ENCODE measurements at places on chromosomes 16 and 17.

GRCh38 chr16:23131436-23131835 lies 17.8 kb downstream of the USP31 start:
- DNase-seq, result no peak

- DNase-seq, result peak; percentile 31
Measured at GRCh38 chr16:11180489-11180888, 75.5 kb downstream of the SOCS1 start.

- DNase-seq, result no peak
Measured at GRCh38 chr16:81713295-81713772, 65.8 kb upstream of the PLCG2 start.

DNA sequence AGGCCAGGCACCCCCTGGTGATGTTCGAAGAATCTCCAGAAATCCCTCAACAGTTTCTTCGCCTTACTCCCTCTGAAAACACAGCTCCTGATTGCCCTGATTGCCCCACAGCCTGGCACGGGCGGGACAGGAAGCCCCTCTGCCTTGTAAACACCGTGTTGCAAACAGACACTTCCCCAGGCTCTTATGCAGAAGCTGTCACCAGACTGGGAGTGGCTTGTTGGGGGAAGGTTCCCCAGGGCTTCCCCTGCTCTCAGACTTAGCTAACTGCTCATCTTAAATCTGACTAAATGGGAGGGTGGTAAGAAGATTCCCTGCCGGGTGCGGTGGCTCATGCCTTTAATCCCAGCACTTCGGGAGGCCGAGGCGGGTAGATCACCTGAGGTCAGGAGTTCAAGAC lies 11.2 kb downstream of the PIK3R5 start:
- peak; percentile 91 for DNase-seq

- no peak for DNase-seq
Measured at GRCh38 chr16:67719778-67720144, 645 bp upstream of the GFOD2 start.

- no peak for DNase-seq
Measured at GRCh38 chr17:31289790-31290189, 7.2 kb downstream of the OMG start.

- DNase-seq, result no peak
Measured at GRCh38 chr17:72765368-72766153, 326.9 kb downstream of the SLC39A11 start.

- DNase-seq, result peak; percentile 74
Measured at GRCh38 chr17:80991645-80992076, at the start of gene CHMP6. TSS of gene CHMP6 (plus strand) at chr17:80991841. CDS start at chr17:80991919, 78 bp downstream.

DNA sequence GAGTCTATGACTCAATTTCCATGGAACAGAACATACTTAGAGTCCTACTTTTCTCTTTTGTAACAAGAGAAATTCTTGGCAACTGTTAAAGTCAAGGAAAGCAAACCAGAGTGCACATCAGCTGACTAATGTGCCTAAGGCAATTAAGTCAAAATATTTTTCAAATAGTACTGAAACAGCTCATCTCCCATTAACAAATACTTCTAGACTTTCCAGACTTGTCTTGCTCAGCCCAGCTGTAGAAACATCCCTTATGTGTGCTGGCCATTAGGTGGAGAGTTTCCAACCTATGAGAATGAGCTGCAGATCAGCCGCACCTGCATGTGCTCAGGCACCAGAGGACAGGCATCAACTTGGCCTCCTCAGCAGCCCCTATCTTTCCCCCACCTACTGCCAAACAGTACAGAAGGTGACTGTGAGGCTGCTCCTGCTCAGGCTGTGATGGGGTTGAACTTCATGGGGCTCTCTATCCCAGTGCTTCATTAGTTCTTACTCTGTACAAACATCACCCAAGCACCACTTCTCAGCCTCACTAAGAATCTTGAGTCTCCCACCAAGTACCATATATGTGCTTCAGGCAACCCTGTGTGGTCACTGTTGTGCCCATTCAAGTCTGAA lies 32.2 kb downstream of the TEX2 start:
- DNase-seq, result no peak

DNA sequence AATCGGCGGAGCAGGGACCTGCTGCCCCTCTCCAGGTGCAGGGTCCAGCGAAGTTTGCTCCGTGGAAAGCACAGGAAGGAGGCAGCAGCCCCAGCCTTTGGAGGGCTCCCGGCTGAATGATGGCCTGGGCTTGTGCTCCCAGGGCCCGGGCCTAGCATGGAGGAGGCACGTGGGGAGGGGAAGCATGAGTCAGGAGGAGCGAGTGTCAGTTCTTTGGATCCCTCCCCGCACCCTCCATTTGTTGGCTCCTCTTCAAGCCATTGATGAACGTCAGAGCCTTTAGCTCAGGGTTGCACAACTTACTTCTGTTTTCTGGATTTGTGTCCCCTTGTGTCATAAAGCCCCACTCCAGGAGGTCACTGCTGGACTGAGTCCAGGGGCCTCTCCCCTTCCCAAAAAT lies 25.8 kb downstream of the TTYH2 start:
- DNase-seq, result peak; percentile 65

- no peak for DNase-seq
Measured at GRCh38 chr17:79552824-79553223, 58.0 kb downstream of the RBFOX3 start.

DNA sequence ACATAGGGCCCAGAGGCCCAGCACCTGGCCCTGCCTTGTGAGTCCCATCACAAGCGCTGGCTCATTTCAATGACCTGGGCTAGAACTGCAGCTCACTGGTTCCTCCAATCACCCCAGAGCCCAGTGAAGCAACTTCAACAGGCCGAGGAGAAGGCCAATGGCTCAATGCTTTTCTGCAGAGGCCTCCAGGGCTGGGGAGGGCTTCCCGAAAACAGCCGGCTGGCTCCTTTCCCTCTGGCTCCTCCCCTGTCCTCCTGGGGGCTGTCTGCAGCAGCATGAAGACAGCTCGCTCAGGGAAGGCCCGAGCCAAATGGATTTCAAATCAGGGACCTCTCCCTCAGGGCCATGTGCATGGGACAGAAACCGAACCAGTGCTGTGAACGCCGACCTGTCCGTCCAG lies 121.6 kb downstream of the ZNF423 start:
- DNase-seq, result no peak

GRCh38 chr17:15124746-15125145 lies 140.4 kb downstream of the PMP22 start:
- no peak for DNase-seq

DNA sequence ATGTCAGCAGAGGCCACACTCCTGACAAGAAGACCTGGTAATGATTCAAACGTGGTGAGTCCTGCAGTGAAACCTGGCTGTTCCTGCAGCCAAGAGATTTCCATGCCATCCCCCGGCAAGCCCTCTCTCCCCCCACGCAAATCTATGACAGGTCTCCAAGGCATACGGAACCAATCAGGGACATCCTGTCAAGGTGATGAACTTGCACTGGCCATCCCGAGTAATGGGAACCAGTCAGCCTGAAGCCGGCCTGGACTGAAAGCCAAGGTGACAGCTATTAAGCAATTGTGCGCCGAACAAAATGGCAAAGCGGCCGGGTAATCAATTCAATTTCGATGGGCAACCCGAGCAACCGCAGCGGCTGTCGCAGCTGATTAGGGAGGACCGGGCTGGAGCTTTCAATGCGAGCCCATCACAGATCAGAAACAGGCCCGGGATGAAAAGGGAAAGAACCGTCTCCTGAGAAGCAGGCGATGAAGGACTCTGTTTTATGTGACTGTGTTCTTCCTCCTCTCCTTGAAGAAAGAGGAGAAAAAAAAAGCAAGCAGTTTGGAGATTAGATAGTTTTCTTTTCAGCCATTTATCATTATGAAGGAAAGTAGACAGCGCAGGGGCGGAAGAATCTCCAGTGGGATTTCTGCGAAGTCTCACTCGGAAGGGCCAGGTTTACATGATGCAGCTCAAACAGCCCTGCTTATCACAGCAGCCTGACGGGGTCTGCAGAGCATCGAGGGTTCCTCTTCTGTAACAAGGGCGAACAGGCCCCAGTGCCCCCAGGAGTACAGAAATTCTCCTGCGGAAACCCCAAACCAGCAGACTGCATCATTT lies 35.2 kb downstream of the TBX4 start:
- no peak for DNase-seq

DNA sequence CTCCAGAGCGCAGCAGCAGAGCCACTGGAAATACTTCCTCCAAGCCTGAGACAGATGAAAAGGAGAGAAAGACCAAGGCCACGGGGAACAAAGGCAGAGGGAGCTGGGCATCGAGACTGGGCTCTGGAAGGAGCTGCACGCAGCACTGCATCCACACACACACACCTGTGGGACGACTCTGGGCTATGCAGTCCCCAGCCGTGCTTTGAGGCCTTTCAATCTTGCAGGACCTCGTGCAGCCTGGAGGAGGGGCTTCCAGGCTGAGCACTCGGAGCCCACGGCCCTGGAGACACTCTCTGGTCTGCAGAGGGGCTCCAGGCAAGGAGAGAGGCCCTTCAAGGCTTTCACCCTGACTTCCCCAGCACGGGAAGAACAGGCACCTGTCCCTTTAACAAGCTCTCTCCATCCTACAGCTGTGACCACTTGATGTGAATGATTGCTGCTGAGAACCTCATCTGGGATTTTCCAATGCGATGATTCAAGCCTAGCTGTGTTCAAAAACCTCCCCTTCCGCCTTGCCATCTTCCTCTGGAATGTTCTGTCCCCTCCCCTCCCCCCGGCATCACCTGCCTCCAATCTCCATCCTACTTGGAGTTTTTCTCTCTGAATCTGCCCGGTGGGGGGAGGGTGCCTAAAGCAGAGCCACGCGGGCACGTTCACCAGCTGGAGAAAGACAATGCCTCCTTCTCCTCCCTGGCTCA lies 37.5 kb downstream of the RBFOX3 start:
- DNase-seq, result no peak

DNA sequence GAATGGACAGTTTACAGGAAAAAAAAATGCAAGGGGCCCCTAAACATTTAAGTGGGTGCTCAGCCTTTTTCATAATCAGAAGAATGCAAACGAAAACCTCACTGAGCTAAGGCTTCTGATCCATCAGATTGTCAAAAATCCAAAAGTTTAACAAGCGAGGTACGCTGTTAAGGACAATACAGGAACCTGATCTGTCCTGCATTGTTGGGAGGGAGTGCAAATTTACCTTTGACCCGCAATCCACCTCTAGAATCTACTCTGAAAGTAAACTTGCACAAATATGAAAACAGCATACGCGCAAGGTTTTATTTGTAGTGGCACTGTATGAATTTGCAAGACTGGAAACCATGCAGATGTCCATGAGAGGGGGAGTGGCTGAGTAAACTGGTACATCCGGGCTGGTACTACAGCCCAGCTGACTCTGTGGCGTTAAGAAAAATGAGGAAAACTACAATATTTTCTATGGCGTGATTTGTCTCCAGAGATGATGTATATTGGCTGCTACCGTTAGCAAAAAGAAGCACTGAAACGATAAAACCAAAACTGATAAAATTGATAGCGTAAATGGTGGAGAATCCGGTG lies 28.8 kb upstream of the ST6GALNAC1 start:
- no peak for DNase-seq

GRCh38 chr17:19342611-19343255 lies 19.8 kb downstream of the B9D1 start:
- DNase-seq, result no peak

GRCh38 chr16:10827691-10828341 lies 9.2 kb upstream of the TVP23A start:
- DNase-seq, result no peak

GRCh38 chr17:39867084-39867879 lies 720 bp upstream of the ZPBP2 start:
- DNase-seq, result peak; percentile 69

DNA sequence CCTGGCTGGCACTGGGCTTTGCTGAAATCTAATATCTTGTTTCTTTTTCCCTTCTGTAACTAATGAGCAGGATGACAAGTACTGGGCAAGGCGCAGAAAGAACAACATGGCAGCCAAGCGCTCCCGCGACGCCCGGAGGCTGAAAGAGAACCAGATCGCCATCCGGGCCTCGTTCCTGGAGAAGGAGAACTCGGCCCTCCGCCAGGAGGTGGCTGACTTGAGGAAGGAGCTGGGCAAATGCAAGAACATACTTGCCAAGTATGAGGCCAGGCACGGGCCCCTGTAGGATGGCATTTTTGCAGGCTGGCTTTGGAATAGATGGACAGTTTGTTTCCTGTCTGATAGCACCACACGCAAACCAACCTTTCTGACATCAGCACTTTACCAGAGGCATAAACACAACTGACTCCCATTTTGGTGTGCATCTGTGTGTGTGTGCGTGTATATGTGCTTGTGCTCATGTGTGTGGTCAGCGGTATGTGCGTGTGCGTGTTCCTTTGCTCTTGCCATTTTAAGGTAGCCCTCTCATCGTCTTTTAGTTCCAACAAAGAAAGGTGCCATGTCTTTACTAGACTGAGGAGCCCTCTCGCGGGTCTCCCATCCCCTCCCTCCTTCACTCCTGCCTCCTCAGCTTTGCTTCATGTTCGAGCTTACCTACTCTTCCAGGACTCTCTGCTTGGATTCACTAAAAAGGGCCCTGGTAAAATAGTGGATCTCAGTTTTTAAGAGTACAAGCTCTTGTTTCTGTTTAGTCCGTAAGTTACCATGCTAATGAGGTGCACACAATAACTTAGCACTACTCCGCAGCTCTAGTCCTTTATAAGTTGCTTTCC lies 56.0 kb downstream of the HLF start:
- DNase-seq, result no peak

GRCh38 chr16:89152831-89153700 lies 18.5 kb upstream of the CDH15 start:
- DNase-seq, result no peak

GRCh38 chr17:37813751-37814150 lies 68.9 kb upstream of the HNF1B start:
- no peak for DNase-seq
